ENCODE measurements at places on chromosomes 2 and 18.

- no peak for DNase-seq
Observed at GRCh38 chr2:142650601-142651000, 226.9 kb upstream of the KYNU start.

GRCh38 chr2:145235312-145235711 lies 715.4 kb upstream of the ZEB2 start:
- DNase-seq = no peak

GRCh38 chr2:170905864-170906263 lies 23.2 kb upstream of the GORASP2 start:
- no peak for DNase-seq

DNA sequence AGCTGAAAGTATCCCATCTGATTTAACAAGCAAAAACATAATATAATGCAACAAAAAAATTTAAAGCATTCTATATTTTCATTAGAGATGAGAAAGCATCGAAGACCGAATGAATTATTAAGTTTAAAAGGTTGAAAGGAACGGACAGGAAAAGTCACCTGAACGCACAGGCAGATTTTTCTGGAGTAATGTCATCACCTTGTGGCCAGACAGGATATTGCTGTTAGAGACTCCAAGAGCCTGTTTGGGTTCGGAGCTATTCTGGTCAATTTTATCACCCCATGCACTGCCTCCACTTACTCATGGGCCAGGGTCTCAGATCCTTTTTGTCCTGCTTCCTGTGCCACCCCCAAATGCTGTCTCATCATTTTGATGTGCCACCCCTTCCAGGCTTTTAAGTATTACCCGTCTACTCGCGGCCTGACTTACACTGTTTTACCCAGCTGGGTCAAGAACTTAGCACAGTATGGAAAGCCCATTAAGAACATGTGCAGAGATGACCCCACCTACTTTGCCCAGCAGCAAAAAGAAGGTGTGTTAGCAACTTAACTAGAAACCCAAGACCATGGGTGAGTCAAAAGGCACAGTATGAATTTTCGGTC lies 27.3 kb downstream of the GKN2 start:
- peak; percentile 22 for DNase-seq

- DNase-seq = peak; percentile 55
Observed at GRCh38 chr2:71614976-71615766, 161.8 kb downstream of the DYSF start.

DNA sequence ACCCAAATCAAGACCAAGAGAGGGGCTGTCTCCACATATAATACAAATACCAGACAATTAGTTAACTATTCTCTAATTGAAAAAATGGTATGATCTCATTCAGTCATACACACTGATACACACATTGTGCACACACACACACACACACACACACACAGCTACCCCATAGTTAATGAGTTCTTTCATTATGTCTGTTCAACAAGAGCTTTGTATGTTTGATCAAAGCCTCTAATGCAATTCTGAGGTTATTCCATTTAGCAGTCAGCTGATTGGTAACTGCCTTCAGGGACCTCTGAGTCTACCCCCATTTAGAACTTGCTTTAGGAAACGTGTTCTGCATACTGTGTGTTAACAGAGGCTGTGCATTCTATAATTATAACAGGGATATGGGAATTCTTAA lies 741.4 kb upstream of the LRRTM4 start:
- no peak for DNase-seq

- peak; percentile 69 for DNase-seq
Observed at GRCh38 chr2:23418461-23418911, 33.5 kb downstream of the KLHL29 start.

- no peak for DNase-seq
Observed at GRCh38 chr18:11726556-11726955, 37.5 kb downstream of the GNAL start.

GRCh38 chr2:232829988-232830387 lies 40.1 kb upstream of the SNORC start:
- DNase-seq = no peak

DNA sequence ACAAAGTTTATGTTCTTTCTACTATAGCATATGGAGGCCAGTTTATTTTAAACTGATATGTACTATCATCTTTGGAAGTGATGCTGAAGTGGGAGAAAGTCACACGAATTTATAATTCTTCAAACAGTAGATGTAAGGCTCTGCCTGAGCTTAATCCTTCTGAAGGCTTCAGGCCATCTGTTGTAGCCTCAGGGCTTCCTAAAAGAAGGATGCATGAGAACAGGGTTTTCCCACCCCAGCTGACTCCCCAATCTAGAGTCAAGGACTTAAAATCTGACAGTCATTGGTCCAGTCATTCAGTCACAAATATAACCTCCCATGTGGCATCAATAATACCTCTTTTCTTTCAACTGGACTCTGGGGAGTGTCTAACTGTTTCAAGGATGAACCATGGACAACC lies 330.5 kb downstream of the KCNS3 start:
- no peak for DNase-seq

DNA sequence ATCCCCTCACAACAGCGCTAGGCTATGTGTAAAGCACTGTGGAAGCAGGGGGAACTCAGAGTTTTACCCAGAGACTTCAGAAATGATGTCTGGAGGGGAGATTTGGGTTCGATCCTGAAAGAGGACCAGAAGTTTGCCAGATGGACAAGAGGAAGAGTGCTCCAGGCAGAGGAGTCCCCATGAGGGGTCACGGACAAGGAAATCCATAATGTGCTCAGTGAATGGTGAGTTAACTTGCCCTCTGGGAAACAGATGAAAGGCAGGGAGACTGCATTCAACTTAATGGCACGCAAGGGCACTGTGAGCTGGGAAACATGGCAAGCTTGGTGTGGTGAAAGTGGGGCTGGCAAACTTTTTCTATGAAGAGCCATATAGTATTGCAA lies 6.0 kb upstream of the ASAP2 start:
- DNase-seq = no peak
